ENCODE measurements at places on chromosomes 2 and 18.

DNA sequence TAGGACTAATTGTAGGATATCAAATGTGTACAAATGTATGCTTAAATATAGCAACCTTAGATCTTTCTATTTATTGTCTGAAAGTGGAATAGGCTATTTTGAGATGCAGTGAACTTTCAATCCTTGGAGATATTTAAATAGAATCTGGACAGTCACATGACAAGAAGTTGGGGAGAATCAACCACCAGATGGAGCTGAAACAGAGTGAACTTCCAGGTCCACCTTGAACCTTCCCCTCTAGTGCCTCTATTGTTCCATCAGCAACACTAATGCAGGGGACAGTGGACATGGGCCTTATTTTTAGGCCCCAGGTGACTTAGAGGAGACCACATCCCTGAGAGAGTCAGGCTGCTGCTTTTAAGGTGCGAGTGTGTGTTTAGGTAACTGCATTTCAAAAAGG, 37.0 kb upstream of the CRIM1 start:
- DNase-seq = no peak

GRCh38 chr2:24792542-24792873, 683 bp downstream of the PTRHD1 start:
- DNase-seq = no peak

DNA sequence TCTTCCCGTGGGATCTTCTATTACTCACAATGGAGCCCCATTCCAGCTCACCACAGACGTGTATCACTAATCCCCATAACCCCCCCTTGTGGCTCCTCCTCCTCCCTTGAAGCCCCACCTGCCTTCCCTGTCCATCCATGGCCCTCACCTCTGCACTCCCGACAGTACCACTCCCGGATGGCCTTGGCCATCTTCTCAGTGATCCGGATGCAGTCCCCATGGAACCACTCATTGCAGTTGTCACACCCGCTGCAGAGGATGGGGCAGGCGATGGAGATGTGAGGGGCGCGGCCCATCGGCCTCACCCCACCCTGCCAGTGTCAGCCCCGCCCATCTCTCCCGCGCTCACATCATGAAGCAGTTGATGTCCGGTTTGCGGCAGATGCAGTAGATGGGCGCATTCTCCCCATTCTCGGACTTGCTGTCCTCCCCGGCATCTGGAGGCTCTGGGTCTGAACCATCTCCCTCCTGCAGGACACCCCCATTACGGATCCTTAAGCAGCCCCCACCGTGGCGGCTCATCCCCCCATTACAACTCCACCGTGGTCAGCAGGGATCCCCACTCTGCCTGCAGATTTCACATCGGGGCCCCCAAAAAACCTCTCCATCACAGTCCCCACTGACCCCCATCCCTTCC, 983 bp downstream of the CXXC1 start:
- no peak for DNase-seq

DNA sequence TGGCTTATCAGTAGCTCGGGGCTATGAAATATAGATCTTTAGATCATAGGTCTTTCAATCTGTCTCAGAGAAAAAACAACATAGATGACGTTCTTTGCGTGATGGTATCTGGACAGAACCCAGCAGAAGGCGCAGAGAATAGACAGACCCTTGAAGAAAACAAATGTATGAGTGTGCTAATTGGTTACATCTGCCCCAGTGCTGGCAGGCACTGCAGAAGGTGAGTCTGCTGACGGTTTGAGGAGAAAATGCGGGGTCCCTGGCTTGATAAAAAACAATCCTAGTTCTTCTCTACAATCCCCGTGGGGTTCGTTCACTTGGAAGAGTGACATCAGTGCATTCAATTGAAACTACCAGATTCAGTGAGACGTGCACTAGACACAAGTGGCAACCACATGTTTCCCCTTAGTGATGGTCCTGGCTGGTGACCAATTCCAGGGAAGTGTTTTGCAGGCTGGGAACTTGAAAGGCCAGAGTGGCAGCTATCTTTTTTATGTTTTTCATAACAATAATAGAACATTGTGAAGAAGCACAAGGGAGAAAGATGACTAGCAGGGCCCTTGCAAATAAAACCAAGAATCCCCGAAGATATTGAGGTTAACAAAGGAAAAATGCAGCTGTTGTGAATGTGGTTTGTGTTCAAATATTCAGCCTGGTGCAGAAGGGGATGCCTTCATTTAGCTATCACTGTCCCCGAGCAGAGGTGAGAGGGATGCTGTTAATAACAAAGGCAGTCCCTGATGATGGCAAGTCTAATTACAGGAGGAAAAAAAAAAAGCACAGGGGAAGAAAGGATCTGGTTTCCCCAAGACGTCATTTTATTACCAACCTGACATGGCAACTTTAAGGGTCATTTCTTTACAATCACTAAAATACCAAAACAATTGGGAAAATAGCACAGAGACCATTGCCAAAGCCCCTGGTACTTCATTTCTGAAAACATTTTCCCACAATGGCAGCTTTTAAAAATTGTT, 337.6 kb upstream of the FIGN start:
- DNase-seq = no peak

DNA sequence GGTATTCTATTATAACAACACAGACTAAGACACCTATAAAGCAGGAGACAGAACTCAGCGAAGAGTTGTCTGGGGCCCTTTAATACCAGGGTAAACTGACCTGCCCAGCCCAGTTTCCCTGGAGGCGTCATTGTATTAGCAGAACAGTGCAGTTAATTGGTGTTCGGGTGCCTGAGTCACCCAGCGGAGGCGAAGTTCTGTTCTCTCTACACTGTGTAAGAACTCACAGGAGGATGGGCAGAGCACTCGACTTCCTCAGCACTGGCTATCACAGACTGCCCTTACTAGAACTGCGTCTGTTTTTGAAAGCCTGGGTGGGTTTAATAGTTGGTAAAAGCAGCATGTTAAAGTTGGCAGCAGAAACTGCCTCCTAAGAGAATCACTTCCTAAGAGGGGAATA, 106.5 kb upstream of the ATP8B1 start:
- DNase-seq = no peak

DNA sequence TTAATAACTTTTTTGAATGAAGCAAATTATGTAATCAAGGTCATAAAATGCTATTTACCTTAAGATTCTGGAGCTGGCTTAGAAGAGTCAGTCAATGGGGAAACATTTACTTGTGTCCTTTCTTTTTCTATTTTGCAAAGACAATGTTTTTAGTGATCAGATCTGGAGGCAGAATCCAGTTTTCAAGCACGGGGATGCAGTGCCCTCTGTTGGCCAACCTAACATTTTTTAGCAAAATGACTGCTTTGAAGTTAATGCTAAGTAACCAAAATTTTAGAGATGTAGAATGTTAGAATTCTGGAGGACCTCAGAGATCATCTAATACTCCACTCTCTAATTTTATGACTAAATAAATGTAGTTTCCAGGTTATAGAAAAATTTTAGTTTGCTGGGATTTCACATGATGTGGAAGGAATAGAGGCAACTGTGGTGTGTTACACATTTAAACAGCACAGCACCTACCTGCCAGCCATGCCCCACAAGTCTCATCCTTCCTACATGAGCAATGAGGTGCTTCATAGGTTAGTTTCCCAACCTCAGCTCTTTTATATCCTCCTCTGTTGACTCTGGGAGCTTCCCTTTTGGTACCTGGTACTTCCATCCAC, 23.6 kb upstream of the SLC9A4 start:
- DNase-seq = no peak

- DNase-seq = no peak
Measured at GRCh38 chr2:146950361-146950760, 894.5 kb upstream of the ACVR2A start.

GRCh38 chr2:173210270-173211196, 134.9 kb downstream of the MAP3K20 start:
- DNase-seq = no peak

DNA sequence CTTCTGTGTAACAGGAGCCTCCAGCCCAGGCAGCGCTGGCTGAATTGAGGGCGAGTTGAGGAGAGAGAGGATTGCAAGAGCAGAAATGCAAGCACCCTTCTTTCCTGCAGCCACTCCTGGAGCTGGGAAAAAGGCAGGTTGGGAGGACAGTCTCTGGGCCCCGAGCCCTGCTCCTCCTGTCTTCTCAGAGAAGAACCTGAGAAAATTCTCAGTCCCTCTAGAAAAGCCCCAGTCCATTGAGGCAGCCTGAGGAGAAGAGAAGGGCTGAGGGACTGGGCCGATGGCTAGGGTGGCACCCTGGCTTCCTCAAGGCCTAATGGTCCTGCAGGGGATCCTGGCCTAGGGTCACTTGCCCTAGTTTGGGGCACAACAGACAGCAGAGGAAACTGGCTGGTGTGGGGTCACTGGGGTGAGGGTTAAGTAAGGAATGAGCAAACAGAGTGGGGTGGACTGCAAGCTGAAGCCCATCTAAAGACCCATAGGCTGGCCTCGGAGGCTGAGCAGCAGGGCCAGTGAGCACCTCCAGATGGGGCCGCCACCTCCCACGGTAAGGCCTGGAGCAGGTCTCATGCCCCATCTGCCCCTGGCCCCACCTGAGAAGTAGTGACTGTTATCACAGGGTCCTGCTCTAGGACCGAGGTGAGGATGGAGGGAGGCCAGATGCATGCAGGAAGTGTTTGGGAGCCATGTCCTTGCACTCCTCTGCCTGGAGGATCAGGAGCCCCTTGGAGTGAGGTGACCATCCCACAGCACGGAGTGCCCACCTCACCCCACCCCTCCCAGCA, 12.4 kb downstream of the CIB4 start:
- peak; percentile 73 for DNase-seq

DNA sequence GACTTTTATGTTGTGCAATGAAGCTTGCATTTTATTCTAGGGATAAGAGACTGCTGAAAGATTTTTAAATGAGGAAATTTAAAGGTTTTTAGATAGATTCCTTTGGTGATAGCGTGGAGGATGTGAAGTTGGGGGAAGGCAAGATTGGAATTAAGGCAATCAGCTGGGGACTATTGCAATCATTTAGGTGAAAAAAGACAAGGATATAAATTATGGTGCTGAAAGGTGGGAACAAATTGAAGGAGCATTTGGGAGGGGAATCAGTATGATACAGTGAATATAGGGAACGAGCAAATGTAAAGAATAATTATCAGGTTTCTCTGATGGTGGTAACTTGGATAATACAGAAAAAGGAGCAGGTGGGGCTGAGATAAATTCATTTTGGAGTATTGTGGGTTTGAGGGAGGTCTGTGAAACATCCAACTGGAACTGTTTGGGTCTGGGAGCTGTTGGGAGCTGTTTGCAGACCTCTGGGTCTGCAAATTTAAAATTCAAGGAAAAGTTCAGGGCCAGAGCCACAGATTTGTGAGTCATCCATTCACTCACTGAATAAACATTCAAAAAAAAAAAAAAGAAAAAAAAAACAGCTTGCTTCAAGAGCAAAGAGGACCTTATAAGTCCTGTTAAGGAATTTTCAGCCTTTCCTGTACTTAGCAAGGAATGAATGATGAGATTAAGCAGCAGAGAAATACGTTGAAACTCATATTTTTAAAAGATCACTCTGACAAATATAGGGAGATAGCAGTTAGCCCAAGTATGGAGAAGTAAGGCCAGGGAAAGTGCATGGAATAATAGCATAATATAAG, 257.5 kb upstream of the FN1 start:
- DNase-seq = no peak

- DNase-seq = no peak
Measured at GRCh38 chr2:212034841-212035585, 503.6 kb downstream of the ERBB4 start.

- no peak for DNase-seq
Measured at GRCh38 chr2:130755256-130756052, at the start of gene AMER3. Gene AMER3 (plus strand): TSS chr2:130755540. CDS start chr2:130762073, 6,533 bp downstream.

GRCh38 chr18:711310-711656, 1.1 kb downstream of the ENOSF1 start:
- no peak for DNase-seq

DNA sequence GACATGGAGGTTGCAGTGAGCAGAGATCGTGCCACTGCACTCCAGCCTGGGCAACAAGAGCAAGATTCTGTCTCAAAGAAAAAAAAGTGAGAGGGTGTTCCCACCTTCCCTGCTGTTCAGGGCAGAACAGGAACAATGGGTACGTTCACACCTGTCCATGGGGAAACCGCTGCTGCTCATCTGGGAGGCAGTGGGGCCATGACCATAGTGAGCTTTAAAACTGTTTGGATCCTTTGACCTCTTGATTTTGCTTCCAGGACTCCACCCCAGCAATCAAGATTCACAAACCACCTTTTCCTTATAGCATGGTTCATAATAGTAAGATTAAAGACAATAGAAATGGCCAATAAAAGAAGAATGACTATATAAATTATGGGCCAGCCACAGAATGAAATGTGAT, 209.2 kb downstream of the ARL4C start:
- DNase-seq = no peak

GRCh38 chr18:13406736-13407135, 188.2 kb downstream of the LDLRAD4 start:
- peak; percentile 43 for DNase-seq

DNA sequence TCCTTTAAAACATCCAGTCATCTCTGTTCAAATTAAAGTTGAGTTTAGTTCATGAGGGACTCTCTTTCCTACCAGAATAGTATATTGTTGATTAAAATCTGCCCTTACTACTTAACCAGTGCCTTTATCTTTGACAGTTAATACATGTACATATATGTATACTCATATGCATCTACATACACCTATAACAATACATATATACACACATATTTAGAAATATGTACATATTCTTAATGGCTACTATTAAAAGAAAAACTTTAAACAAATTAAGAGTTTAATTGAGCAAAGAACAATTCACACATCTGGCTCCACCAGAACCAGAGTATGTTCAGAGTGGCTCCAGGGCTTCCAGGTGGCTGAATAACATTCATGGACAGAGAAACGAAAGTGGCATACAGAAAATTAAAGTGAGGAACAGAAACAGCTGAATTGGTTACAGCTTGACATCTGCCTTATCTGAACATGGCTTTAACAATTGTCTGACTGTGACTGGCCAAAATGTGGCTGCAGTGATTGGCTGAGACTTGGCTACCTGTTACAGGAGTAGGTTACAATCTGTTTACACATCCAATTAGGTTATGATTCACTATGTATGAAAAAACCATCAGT, 38.8 kb downstream of the ZNF519 start:
- DNase-seq = no peak

DNA sequence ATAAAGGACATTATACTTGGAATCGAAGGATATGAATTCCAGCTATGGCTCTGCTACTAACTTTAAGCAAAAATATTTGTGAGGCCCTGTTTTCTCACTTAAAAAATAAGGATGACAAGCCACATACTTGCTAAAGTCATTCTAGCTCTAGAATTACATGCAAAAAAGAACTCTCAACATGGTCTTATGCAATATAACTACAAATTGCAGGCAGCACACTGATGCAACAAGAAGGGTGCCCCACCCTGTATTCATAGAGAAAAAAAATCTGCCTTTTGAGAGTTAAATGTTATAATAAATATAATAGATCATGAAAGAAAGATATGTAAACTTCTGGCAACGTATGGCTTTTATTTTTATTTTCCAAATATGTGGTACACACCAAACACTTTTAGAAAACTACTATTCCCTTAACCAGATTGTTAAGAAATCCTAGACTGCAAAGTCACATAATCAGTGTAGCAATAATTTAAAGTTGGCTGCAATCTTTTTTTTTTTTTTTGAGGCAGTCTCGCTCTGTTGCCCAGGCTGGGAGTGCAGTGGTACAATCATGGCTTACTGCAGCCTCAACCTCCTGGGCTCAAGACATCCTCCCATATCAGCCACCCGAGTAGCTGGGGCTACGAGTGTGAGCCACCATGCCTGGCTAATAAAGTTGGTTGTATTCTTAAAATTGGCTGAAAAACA, 40.2 kb upstream of the WDSUB1 start:
- DNase-seq = no peak

Measured in chondrocyte (in vitro differentiated cells).